IgD-negative memory B cell (primary cell): ENCODE measurements at places on chromosomes 12 and 14. TPM values are rescaled to one million over a fixed set of nuclear protein-coding genes. Genes with fewer than 3 reads are reported as not detected.

The RD3L gene
- not detected for polyA plus RNA-seq

The DLST gene
- polyA plus RNA-seq: 10.3 TPM

The C12orf54 gene
- not detected for polyA plus RNA-seq

The C1QL4 gene
- not detected for polyA plus RNA-seq

The AGAP2 gene
- polyA plus RNA-seq: 4.1 TPM

The SCNN1A gene
- polyA plus RNA-seq: not detected

The ATF1 gene
- polyA plus RNA-seq: 37.8 TPM

The NINJ2 gene
- polyA plus RNA-seq: 15.8 TPM

The RTN1 gene
- polyA plus RNA-seq: 0.24 TPM

The NEUROD4 gene
- not detected for polyA plus RNA-seq

The PPP1R1A gene
- not detected for polyA plus RNA-seq

The SALL2 gene
- 0.34 TPM for polyA plus RNA-seq

The PLEKHA5 gene
- 0.18 TPM for polyA plus RNA-seq

The CLEC14A gene
- not detected for polyA plus RNA-seq

The CLEC6A gene
- polyA plus RNA-seq: not detected

The TSPAN19 gene
- not detected for polyA plus RNA-seq

The CBLN3 gene
- polyA plus RNA-seq: 2.9 TPM

The TRPV4 gene
- not detected for polyA plus RNA-seq

The PRPH gene
- polyA plus RNA-seq: not detected

The ANKRD13A gene
- 156 TPM for polyA plus RNA-seq

The PTPN21 gene
- polyA plus RNA-seq: not detected

The SDR9C7 gene
- polyA plus RNA-seq: not detected

The ZFYVE26 gene
- polyA plus RNA-seq: 3.7 TPM

The PLD4 gene
- polyA plus RNA-seq: 103 TPM

The PMCH gene
- not detected for polyA plus RNA-seq

The ARL6IP4 gene
- 296 TPM for polyA plus RNA-seq

The NFKBIA gene
- polyA plus RNA-seq: 569 TPM

The PTCSC3 gene
- not detected for polyA plus RNA-seq

The SPATS2 gene
- polyA plus RNA-seq: 19.3 TPM

The SOX5 gene
- 11.0 TPM for polyA plus RNA-seq

The RSRC2 gene
- 61.0 TPM for polyA plus RNA-seq

The TTC5 gene
- polyA plus RNA-seq: 24.1 TPM

The BDKRB2 gene
- polyA plus RNA-seq: not detected

The GALNT8 gene
- polyA plus RNA-seq: 0.48 TPM

The TAC3 gene
- polyA plus RNA-seq: not detected

The NRIP2 gene
- 1.7 TPM for polyA plus RNA-seq

The PSMB5 gene
- polyA plus RNA-seq: 28.0 TPM

The BCAT1 gene
- 11.5 TPM for polyA plus RNA-seq

The CCDC196 gene
- polyA plus RNA-seq: not detected

The KRT5 gene
- polyA plus RNA-seq: not detected

The IFNG gene
- not detected for polyA plus RNA-seq

The MORN3 gene
- 0.24 TPM for polyA plus RNA-seq

The KMT2D gene
- 19.7 TPM for polyA plus RNA-seq

The PRB2 gene
- not detected for polyA plus RNA-seq

The C1S gene
- not detected for polyA plus RNA-seq

The SPIC gene
- not detected for polyA plus RNA-seq

The CD69 gene
- 177 TPM for polyA plus RNA-seq
